ENCODE measurements at places on chromosomes 6 and 20.

DNA sequence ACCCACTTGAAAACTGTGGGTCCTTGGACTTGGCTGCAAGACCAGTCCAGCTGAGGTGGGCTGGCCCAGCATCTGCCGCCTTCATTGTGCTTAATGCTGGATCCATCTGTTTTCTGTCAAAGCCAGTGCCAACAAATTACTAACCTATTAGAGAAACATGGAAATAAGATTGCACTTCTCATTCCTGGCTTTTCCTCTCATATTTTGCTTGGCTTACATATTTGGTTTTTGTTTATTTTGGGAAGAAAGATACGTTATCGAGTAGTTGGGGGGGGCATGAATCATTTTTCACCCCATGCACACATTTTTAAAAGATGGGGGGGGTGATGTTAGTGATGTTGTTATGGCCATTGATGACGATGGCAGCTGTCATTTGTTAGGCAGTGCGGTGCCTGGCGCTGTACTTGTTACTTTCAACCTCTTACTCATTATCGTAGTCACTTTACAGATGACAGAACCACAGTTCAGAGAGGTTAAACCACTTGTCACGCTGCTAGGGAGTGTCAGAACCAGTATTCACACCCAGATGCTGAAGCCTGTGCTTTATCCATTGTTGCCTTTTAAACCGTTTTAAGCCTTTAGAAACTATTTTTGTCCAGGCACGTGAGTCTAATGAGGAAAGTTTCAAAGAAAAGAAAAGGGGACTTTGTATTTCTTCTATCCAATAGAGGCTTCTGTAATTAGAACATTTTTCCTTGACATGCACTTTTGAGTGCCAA lies 180.0 kb downstream of the TMEM242 start:
- peak overlapping the region; percentile 8 for H3K4me3 ChIP-seq
- H3K4me1 ChIP-seq = peaks cover 35% of the 10 kb centered on the region
- peak; percentile 51 for DNase-seq
- H3K36me3 ChIP-seq = peaks cover 20% of the 10 kb centered on the region
- H3K27me3 ChIP-seq = no peaks in the 10 kb centered on the region

DNA sequence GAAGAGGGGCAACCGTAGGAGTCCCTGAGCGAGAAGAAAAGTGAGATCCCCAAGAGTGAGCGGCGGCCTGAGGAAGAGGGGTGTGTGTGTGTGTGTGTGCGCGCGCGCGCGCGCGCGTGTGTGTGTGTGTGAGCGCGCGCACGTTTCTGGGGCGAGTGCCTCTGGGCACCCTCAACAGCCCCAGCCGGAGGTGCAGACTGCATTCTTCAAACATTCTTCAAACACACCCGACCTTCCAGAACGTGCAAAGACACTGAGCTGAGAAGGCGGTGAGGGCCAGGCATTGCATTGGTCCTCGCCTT lies 76.2 kb upstream of the FOXP4 start:
- peaks cover 7% of the 10 kb centered on the region for H3K36me3 ChIP-seq
- H3K27ac ChIP-seq = no peak overlapping the region
- peak overlapping the region; percentile 68 for H3K4me3 ChIP-seq
- peaks cover 81% of the 10 kb centered on the region for H3K27me3 ChIP-seq
- H3K4me1 ChIP-seq = peaks cover 6% of the 10 kb centered on the region

- no peaks in the 10 kb centered on the region for H3K27me3 ChIP-seq
- H3K36me3 ChIP-seq = no peaks in the 10 kb centered on the region
- peaks cover 15% of the 10 kb centered on the region for H3K4me1 ChIP-seq
- no peak for DNase-seq
Measured at GRCh38 chr6:57432157-57432556, 114.7 kb downstream of the PRIM2 start.

DNA sequence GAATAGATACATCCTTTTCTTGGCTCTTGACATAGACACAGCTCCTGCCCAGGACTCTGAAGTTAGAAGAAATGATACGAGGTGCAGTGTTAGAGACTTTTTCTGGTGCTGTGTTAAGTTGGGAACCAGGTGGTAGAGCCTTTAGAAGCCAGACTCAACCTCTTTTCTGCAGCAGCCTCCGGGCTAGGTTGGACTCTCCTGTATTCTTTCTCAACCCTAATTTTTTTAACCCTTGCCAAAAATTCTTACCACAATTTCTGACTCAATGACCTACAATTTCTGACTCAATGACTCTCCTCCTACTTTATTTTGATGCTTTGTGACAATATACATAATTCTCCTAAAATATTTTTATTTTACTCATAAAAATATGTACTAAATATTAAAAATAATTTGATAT lies 127.4 kb upstream of the PRL start:
- H3K4me1 ChIP-seq = no peaks in the 10 kb centered on the region
- H3K4me3 ChIP-seq = no peak overlapping the region
- no peak overlapping the region for H3K27ac ChIP-seq
- no peak for DNase-seq
- no peaks in the 10 kb centered on the region for H3K27me3 ChIP-seq
- H3K36me3 ChIP-seq = no peaks in the 10 kb centered on the region

DNA sequence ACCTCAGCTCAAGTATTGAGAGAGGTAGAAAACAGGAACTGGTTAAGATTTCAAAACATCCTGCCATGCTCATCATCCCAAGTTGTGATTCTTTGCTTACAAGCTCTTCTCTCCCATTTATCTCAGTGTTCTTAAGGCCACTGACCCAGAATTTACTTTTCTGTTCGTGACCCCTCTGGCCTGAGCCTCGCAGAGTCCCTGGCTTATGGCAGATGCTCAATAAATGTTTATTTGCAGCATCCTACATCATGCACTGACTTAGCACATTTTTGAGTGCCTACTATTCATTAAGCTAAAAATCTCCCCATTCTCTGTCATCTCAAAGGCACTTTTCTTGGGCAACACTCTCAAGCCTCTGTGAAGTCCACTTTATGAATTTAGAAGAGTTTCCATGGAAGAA lies 33.4 kb upstream of the MC3R start:
- no peak overlapping the region for H3K27ac ChIP-seq
- no peaks in the 10 kb centered on the region for H3K36me3 ChIP-seq
- H3K4me1 ChIP-seq = no peaks in the 10 kb centered on the region
- H3K27me3 ChIP-seq = peaks cover 13% of the 10 kb centered on the region

DNA sequence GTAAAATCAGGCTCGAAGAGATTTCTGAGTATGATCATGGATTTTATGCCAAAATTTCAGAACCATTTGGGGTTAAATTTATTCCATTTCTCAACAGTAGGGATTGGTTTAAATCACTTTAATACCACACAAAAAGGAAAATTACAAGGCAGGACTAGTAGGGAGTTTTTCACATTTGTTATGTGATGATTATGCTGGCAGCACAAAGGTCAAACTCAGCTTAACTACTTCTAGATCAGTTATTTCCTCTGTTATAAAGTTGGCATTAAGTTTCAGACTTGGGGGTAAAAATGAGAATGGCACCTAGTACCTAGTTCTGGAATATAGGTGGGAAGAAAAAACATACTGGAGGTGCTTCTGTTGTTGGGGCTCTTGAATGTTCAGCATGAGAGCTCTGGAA lies 39.5 kb downstream of the PHF3 start:
- no peak overlapping the region for H3K4me3 ChIP-seq
- no peak overlapping the region for H3K27ac ChIP-seq
- H3K4me1 ChIP-seq = peaks cover 43% of the 10 kb centered on the region
